ENCODE measurements at places on chromosomes 2 and 18. TPM values are rescaled to one million over a fixed set of nuclear protein-coding genes. Genes with fewer than 3 reads are reported as not detected.

The UGT1A5 gene
- not detected for total RNA-seq

The ARMC9 gene
- 1.4 TPM for total RNA-seq

DNA sequence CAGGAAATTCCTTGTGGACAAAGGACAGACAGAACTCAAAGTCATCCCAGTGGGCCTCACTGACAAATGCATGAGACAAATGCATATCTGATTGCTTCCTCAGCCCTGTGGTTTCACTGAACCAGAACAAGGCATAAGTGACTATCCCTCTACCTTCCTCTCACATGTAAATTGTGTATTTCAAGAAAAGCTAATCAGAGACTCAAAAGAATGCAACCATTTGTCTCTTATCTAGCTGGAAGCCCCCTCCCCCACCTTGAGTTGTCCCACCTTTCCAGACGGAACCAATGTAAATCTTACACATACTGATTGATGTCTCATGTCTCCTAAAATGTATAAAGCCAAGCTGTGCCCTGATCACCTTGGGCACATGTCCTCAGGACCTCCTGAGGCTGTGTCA, 102.0 kb upstream of the TMEM200C start:
- no peak for DNase-seq

DNA sequence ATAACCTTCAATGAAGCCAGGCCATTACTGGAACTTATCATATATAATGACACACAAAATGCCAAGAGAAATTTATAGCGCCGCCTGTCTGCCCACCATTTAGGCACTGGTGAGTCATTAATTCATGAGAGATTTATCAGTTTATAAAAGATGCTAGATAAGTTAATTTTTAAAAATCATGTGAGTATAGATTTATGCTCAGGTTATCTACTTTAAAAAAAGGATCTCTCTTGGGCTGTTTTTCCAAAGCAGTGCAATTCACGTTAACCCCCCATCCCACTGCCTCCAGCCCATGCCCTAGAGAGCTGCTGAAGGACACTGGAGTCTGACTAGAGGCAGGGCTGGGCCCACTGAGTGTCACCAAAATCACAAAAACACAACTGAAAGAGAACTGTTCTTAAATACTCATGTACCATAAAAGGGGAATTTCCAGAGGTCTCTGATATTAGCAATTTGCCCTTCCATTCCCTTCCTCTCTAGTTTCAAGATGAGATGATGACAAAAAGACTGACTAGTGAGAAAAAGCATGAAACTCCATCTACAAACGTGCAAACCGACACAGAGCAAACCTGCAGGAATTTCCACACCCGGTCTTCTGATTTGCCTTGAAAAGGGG, 160.8 kb downstream of the BCL2 start:
- DNase-seq = peak; percentile 62

- DNase-seq = no peak
These were observed 372.7 kb upstream of the SOX11 start for GRCh38 chr2:5319493-5319892.

GRCh38 chr2:60357996-60358395, 195.5 kb downstream of the BCL11A start:
- DNase-seq = no peak

DNA sequence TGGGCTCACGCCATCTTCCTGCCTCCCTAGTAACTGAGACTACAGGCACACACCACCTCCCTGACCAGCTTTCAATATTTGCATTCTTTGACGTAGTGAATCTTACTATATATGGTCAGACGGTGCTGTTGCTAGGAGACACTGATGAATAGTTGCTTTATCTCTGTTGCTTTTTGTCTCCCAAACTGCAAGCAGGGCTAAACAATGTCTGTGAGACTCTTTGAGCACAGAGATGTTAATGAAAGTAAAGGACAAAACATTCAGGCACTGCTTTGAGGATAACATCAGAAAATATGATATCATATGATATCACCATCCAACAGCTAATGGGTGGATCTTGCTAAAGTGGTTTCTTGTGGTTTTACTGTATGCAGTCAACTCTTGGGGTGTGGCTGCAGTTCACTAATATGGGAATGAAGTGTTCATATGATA, 43.0 kb downstream of the EMILIN2 start:
- DNase-seq = no peak

GRCh38 chr2:192197357-192197756, 2.6 kb upstream of the TMEFF2 start:
- no peak for DNase-seq

DNA sequence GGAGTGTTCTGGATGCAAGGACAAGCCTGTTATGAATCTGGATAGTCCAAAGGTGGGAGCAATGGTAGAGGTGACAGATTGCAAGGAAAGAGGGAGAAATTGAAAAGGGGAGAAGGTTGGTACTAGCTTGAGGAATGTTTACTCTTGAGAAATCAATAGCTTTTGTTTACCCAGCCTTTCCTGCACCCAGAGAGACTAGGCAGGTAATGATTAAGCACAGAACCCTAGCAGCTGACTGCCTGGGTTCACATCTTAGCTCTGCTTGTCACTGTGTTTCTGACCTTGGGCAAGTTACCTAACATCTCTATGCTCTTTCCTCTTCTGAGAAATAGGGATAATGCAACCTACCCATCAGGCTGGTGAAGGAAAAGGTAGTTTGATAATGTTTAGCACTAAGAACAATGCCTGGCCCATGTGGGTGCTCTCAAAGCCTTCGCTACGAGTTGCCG, 178.6 kb downstream of the MGAT5 start:
- no peak for DNase-seq

DNA sequence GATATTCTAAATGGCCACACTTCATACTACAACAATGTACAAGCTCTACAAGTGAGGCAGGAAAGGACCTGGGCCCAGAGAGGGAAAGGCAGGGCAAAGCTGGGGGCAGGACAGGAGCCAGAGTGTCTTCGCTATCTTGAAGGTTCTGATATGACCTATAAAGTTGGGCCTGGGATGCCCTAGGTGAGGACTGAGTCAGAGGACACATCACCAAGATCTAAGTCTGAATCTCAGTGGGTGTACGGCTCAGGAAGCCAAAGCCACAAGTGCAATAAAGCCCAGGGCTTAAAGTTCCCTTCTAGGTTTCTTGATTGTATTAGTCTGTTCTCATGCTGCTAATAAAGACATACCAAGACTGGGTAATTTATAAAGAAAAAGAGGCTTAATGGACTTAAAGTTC, 219.1 kb downstream of the ALK start:
- no peak for DNase-seq

- DNase-seq = no peak
These were observed 194.4 kb upstream of the SPRED2 start for GRCh38 chr2:65626831-65627230.

DNA sequence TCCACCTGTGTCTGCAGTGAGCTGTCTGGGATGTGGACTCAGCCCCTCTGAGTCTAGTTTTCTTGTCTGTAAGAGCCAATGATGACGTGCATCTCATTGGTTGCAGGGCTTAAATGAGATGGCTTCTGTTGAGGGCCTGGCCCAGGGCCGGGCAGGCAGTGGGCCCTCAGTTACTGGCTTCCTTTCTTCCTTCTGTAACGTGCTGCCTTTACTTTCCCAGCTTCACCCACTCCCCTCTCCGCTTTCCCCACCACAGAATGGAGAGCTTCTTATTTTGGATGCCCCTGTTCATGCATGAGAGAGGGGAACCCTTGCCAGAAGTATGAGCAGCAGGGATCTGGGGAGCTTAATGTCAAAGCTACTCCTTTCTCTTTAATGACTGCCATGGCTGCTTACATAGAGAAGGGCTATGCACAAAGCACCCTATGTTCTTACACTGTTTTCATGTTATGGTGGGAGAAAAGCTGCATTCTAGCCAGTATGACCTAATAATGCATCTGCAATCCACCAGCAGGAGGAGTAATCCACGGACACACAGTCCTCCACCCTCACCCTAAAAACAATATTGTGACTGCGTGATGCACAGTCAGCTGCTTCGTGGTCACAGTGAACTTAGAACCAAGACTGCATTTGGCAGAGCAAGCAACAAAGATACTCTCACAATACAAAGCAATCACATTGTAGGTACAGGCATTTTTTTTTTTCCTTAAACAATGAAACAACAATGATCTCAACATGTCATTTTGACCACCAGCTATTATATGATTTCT, 37.2 kb downstream of the CREG2 start:
- no peak for DNase-seq

DNA sequence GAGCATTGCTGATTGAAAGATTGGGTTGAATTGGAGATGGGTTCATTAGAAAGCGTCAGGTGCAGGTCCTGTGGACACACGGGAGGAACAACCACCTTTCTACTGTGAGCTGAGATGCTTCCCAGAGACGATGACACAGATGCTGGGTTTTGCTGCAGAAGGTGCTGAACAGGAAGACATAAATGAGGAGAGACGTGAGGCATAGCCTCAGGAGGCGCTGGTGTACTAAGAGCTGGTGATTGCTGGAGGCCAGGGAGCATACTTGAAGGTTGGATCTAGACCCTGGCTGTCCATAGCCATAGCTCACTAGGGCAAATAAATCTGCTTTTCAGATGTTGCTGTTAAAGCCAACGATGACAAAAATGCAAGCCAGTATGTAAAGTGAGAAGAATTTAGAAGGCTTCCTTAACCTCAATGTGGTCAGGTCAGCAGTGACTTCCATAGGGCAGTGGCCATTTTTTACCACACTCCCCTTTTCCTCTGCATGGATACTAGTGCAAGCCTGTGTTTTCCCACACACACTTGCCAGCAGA, 153.7 kb downstream of the SOX11 start:
- no peak for DNase-seq

Data from activated T-cell treated with anti-CD3 and anti-CD28 coated beads, Interleukin-2, amount 50 U/mL, for 72 hours (primary cell).